ENCODE measurements at places on chromosomes 4 and X.

DNA sequence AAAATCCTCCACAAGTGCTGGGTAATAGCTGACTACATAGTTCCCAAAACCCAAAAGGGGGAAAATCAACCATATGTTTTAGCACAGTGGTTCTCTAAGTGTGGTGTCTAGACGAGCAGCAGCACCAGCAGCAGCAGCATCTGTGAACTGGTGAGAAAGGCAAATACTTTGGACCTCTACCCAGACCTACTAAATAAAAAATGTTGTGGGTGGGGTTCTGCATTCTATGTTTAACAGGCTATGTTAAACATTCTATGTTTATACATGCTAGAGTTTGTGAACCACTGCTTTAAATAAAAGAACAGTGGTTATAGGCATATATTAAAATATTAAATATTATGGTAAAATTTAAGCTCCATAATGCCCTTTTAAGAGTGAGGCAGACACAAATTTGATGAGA lies 1004.9 kb upstream of the GRID2 start:
- DNase-seq, result no peak

- no peak for DNase-seq
Measured at GRCh38 chrX:134074151-134074550, 88.8 kb upstream of the GPC3 start.

- DNase-seq, result no peak
Measured at GRCh38 chr4:86706923-86707597, 112.9 kb downstream of the PTPN13 start.

DNA sequence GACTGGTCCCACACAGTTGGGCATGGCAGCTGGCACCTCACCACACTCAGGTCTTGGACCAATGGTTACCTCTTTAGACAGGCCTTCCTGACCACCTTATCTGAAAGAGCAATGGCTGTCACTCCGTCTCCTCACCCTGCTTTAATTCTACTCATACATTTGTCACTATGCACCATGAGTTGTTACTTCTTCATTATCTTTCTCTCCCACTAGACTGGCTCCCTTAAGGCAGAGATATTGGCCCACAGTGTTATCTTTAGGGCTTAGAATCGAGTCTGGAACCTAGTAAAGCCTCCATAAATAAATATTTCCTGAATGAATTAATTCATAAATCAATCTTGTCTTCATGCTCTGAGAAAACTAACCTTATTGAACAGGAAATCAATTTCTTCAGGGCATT lies 46.6 kb downstream of the DCHS2 start:
- no peak for DNase-seq

GRCh38 chr4:80434238-80434637 lies 98.7 kb downstream of the CFAP299 start:
- DNase-seq, result no peak

GRCh38 chr4:181761156-181761555 lies 482.0 kb upstream of the TENM3 start:
- no peak for DNase-seq

- DNase-seq, result no peak
Measured at GRCh38 chr4:169826634-169827187, 69.0 kb upstream of the HPF1 start.

DNA sequence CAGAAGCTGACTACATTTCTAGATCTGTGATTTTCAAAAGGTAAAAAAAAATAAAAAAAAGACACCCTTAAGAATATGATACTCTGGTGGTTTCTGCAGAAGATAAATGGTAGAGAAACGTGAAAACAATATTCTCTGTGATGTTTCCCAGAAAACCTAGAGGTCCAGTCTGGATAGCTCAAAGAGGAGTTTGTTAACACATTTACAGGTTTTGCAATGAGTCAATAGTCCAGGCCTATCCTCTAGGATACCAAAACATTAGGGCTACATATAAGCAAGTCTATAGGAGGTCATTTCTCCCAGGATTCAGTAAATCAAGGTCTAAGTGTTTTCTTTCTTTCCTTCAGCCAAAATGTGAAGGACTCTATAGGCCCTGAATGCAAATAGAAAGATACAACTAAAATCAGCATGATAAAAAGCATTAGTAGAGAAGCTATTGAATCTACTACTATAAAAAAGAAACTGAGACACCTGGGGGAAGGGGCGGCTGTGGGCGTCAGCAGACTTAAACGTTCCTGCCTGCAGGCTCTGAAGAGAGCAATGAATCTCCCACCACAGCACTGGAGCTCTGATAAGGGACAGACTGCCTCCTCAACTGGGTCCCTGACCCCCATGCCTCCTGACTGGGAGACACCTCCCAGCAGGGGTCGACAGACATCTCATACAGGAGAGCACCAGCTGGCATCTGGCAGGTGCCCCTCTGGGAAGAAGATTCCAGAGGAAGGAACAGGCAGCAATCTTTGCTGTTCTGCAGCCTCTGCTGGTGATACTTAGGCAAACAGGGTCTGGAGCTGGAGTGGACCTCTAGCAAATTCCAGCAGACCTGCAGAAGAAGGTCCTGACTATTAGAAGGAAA lies 33.7 kb upstream of the SPP1 start:
- DNase-seq, result no peak

DNA sequence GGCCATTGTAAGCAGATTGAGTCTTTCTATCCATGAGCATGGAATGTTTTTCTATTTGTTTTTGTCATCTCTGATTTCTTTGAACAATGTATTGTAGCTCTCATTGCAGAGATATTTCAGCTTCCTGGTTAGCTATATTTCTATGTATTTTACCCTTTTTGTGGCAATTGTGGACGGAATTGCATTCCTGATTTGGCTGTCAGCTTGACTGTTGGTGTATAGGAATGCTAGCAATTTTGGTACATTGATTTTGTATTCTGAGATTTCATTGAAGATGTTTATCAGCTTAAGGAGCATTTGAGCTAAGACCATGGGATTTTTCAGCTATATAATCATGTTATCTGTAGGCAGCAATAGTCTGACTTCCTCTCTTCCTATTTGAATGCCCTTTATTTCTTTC lies 154.6 kb downstream of the GUCY2F start:
- no peak for DNase-seq

Data from activated CD4-positive, alpha-beta T cell treated with anti-CD3 and anti-CD28 coated beads, Interleukin-2, Interleukin-6, amounts not matched to agents 100 ng/mL and 50 ng/mL, durations not matched to agents 16 hours and 8 hours (primary cell).